CD4-positive, alpha-beta T cell (primary cell): ENCODE measurements at places on chromosomes 4 and X. TPM values are rescaled to one million over a fixed set of nuclear protein-coding genes. Genes with fewer than 3 reads are reported as not detected.

DNA sequence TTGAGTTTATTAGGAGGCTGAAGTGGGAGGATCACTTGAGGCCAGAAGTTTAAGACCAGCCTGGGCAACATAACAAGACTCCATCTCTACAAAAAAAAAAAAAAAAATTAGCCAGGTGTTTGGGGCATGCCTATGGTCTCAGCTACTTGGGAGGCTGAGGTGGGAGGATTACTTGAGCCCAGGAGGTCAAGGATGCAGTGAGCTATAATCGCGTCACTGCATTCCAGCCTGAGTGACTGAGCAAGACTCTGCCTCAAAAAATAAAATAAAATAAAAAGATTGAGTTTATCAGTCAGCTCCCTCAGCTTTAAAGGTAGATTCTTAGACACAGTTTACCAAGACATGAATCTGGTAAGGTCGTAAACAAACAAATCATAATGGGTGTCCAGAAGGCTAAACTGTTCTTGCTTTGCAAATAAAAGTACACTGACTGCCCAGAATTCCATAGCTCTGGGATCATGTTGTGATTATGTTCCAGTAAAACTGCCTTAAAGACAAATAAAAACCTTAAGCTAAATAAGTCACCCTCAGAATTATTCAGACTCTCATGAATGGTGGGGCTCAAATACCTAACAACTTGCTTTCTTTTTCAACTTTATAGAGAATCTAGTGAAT is 18.7 kb downstream of the APOO start:
- H3K4me1 ChIP-seq, result no peaks in the 10 kb centered on the region
- H3K27me3 ChIP-seq, result no peaks in the 10 kb centered on the region
- H3K4me3 ChIP-seq, result no peak overlapping the region
- H3K27ac ChIP-seq, result no peak overlapping the region
- H3K36me3 ChIP-seq, result no peaks in the 10 kb centered on the region

- no peaks in the 10 kb centered on the region for H3K27me3 ChIP-seq
- DNase-seq, result no peak
- no peak overlapping the region for H3K4me3 ChIP-seq
- H3K4me1 ChIP-seq, result no peaks in the 10 kb centered on the region
- no peaks in the 10 kb centered on the region for H3K36me3 ChIP-seq
Measured at GRCh38 chr4:60522265-60522664, 677.9 kb upstream of the ADGRL3 start.

DNA sequence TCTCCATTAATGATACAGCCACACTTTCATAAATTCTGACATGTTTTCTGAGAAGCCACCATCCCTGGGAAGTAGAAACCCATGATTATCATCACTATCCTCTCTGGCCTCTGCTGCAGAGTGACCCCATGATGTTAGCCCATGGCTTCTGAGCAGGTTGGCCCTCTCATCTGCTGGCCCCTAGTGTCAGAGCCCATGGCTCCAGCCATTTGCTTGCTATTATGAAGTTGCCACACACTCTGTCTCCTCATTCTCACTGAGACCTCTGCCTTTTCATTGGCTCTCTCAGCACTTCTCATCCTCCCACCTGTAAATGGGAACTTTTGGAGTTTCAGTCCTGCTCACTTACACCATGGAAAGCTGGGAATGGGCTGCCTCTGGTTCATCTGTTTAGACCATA is 192.7 kb downstream of the GASK1B start:
- no peaks in the 10 kb centered on the region for H3K4me1 ChIP-seq
- H3K36me3 ChIP-seq, result no peaks in the 10 kb centered on the region
- no peak overlapping the region for H3K4me3 ChIP-seq
- no peak overlapping the region for H3K27ac ChIP-seq

- H3K4me3 ChIP-seq, result no peak overlapping the region
- H3K36me3 ChIP-seq, result no peaks in the 10 kb centered on the region
- H3K4me1 ChIP-seq, result no peaks in the 10 kb centered on the region
- no peaks in the 10 kb centered on the region for H3K27me3 ChIP-seq
- H3K27ac ChIP-seq, result no peak overlapping the region
Measured at GRCh38 chrX:1883772-1884171, 268.9 kb downstream of the ASMT start.

DNA sequence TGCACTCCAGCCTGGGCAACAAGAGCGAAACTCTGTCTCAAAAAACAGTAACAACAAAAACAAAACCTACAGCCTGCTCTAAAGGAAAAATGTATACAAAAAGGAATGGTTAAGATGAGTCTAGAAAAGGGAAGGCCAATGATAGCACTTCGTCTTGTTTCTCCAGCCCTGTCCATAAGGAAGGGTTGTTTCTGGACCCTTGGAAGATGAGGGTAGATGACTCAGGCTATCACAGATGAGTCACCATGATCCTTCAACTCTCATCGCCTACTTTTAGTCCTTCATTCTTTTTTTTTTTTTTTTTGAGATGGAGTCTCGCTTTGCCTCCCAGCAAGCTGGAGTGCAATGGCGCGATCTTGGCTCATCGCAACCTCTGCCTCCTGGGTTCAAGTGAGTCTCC is 8.8 kb downstream of the PLA2G12A start:
- H3K4me3 ChIP-seq, result no peak overlapping the region
- peaks cover 21% of the 10 kb centered on the region for H3K36me3 ChIP-seq
- no peaks in the 10 kb centered on the region for H3K27me3 ChIP-seq
- DNase-seq, result no peak
- no peaks in the 10 kb centered on the region for H3K4me1 ChIP-seq

GRCh38 chr4:18321956-18322530 is 300.5 kb upstream of the LCORL start:
- H3K4me1 ChIP-seq, result no peaks in the 10 kb centered on the region
- no peak overlapping the region for H3K27ac ChIP-seq
- no peak for DNase-seq

DNA sequence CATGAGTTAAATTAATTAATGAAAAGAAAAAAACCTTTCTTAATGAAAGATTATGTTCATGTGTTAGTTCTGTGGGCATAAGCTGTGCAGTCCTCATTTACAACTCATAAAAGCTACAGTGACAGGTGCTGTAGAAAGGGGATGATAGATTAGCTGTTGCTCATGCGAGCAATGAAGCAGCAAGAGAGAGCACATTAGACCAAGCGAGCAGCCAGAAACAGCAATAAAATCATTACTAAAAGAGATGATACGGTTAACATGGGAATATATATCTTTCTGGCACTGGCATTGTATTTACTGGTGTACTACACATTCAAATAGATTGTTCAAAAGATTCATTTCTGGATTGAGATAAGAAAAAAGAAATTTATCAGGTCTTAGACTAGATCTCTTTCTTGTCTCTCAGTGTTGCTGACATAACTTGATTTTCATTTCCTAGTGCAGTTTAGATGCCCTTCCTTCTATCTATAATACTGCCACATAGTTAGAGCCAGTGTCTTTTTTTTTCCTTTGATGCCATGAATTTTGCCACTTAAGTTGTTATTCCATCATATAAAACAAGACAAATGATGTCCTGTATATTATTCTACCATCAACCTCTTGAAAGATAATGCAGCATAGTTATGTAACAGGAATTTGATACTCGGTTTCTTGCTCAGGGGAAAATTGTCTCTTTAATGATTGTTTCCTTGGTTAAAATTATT is 164.6 kb downstream of the BANK1 start:
- no peaks in the 10 kb centered on the region for H3K27me3 ChIP-seq
- no peak for DNase-seq
- H3K36me3 ChIP-seq, result no peaks in the 10 kb centered on the region
- no peak overlapping the region for H3K4me3 ChIP-seq
- H3K4me1 ChIP-seq, result no peaks in the 10 kb centered on the region

DNA sequence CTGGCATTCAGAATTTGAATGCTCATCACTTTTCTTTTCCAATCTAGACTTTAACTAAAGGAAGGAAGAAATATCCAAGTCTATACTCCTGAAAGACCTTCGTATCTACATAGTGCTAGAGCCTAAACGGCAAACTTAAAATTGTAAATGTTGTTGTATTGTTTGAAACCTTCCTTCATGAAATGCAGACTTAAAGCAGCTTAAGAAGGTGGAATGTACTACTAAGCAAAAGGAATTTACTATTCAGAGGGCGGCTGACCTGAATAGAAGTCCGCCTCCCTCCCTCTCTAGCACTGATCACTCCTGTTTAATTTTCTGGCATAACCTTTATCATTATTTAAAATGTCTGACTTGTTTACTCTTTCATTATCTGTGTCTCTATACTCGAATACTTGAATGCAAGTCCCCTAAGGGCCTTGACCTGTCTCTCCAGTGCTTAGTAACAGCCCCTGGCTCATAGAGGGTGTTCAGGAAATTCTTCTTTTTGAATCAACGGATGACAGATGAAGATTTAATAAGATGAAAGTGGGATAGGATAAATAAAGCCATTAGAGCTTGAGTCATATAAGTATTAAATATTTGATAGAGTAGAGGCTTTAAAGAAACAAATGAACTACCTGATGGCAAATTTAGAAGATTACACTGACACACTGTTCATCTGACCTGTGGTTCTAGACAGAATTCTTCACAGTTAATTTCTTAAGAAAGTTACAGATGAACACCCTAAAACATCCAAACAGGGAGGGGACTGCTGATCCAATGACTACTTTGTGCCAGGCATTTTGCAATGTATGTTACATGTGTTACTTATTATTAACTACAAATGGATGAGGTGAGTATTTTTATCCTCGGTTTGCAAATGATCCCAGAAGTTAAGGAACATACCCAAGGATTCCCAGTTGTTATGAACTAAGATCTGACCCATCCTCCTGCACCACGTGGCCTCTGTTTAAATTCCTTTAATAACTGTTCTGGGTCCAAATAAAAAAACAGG is 20.2 kb upstream of the RBPJ start:
- no peaks in the 10 kb centered on the region for H3K27me3 ChIP-seq
- no peak overlapping the region for H3K27ac ChIP-seq
- no peak for DNase-seq
- no peaks in the 10 kb centered on the region for H3K36me3 ChIP-seq
- peaks cover 6% of the 10 kb centered on the region for H3K4me1 ChIP-seq

GRCh38 chr4:13540446-13541175 is 3.7 kb downstream of the NKX3-2 start:
- H3K4me3 ChIP-seq, result no peak overlapping the region
- DNase-seq, result no peak
- H3K4me1 ChIP-seq, result peaks cover 79% of the 10 kb centered on the region

DNA sequence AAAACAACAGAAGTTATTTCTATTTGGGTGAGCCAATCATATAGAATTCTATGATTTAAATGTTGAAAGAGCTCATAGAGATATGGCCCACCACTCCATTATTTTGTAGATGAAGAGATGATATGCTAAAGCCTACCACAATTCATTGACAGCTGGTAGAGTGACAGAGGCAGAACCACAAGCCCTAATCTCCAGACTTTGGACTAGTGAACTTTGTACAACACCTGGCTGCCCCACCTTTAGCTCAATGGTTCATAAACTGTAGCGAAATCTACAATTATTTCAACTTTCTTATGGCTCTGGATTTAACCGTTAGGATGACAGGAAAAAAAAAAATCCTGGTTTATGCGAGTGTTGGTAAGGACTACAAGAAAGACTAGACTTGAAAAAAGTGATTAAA is 50.9 kb downstream of the PRKG2 start:
- no peak for DNase-seq
- H3K27ac ChIP-seq, result no peak overlapping the region
- no peak overlapping the region for H3K4me3 ChIP-seq

Gene UGT2B11
- total RNA-seq, result not detected

Gene SAT1
- 305 TPM for total RNA-seq

Gene GAR1
- 9.6 TPM for total RNA-seq
